ENCODE measurements at places on chromosomes 3 and 15.

GRCh38 chr15:95922431-95922830 lies 408.1 kb upstream of the NR2F2 start:
- no peak for DNase-seq

GRCh38 chr3:173501931-173502489 lies 104.5 kb downstream of the NLGN1 start:
- no peak for DNase-seq

DNA sequence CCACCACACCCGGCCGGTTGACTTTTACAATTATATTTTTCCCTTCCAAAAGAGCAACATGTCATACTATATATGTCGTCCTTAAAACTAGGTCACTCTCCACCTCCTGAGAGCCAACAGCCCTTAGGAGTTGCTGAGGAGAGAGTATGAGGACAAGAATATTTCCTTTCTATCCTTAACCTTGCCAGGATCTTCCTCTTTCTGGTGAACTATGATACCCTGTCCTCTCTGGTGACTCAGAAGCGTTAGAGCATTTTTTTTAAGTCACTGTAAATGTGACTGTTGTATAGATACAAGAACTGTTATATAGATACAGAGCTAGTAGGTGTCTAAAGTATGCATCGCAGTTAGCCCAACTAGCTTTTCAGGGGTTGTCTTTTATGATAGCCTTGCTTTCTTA lies 33.7 kb upstream of the MTHFS start:
- DNase-seq = no peak

DNA sequence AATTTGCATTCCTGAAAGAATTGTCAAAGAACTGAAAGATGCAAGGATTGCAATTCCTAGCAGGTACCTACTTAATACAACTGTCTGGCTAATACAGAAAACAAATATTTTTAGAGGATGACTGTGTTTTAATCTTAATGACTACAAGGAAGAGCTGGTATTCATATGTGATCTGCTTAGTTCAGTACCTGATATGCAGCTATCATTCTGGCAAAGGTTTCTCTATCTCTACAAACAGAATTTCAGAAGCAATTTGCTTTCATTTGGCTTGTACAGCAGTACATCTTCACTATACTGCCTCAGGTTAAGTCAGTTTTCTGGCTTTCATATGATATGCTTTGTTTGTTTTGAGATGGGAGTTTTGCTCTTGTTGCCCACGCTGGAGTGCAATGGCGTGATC lies 51.3 kb downstream of the TBL1XR1 start:
- no peak for DNase-seq

DNA sequence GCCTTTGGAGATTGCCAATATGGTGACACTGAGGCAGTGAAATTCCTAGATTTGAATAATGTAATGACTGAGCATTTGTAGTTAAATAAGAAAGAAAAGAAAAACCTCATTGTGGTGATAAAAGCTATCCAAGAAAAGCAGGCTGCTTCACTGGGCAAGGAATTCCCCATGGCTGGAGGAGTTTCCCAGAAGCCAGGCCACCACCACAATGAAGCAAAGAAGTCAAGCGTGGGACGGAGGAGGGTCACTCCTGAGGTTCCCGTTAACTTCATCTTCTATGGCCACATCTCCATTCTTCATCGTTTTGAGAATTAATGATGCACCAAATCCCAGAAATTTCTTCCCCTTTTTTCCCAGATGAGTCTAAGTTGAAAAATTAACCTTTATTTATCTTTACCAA lies 185.8 kb upstream of the BCL6 start:
- no peak for DNase-seq

DNA sequence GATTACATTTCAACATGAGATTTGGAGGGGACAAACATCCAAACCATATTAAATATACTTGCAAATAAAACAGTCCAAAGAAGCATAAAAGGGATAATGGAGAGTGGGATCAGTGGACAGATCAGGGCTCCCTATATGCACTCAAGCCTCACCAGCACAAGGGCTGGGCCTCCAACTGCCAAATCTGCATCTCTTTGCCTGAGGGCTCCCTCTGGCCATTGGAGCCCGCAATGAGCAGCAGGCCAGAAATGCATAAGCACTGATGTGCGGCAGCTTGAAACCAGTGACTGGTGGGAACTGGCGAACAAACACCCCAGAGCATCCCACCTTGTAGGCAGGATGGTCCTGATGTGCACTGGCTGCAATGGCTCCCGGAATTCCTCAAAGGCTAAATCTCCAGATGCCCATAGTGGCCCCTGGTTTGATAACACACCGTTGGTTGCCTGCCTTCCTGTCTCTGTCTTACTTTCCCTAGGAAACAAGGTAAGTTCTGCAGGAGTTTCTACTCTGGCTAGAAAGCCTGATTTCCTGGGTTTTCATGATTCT lies 55.9 kb upstream of the POMGNT2 start:
- DNase-seq = no peak

GRCh38 chr15:34716111-34716510 lies 38.7 kb downstream of the GJD2 start:
- no peak for DNase-seq

DNA sequence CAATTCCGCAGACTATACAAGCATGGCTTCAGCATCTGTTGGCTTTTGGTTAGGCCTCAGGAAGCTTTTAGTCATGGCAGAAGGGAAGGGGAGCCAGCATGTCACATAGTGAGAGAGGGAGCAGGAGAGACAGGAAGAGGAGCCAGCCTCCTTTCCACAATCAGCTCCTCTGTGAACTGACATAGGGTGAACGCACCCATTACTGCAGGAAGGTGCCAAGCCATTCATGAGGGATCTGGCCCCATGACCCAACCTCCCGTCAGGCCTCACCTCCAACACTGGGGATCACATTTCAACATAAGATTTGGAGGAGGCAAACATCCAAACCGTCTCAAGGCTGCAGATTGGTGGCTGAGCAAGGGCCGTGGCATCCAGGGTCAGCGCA lies 106.3 kb downstream of the LRRK1 start:
- DNase-seq = no peak

DNA sequence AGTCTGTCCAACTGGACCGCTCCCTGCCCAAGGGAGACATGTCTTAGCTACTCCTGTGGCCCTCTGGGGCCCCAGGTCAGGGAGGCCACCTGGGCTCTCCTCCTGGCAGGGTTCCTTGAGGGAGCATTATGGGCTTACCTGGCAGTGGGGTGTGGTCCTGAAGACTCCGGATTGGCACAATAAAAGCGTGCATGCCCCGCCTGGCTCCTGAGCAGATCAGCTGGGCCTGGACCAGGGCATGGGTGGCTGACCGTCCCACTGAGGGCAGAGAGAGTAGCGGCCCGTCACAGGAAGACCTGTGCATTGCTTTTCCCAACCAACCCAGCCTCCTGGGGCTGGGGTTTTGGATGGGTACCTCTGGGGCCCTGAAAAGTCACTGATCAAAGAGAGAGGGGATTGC lies 5.4 kb downstream of the ACOX2 start:
- no peak for DNase-seq

DNA sequence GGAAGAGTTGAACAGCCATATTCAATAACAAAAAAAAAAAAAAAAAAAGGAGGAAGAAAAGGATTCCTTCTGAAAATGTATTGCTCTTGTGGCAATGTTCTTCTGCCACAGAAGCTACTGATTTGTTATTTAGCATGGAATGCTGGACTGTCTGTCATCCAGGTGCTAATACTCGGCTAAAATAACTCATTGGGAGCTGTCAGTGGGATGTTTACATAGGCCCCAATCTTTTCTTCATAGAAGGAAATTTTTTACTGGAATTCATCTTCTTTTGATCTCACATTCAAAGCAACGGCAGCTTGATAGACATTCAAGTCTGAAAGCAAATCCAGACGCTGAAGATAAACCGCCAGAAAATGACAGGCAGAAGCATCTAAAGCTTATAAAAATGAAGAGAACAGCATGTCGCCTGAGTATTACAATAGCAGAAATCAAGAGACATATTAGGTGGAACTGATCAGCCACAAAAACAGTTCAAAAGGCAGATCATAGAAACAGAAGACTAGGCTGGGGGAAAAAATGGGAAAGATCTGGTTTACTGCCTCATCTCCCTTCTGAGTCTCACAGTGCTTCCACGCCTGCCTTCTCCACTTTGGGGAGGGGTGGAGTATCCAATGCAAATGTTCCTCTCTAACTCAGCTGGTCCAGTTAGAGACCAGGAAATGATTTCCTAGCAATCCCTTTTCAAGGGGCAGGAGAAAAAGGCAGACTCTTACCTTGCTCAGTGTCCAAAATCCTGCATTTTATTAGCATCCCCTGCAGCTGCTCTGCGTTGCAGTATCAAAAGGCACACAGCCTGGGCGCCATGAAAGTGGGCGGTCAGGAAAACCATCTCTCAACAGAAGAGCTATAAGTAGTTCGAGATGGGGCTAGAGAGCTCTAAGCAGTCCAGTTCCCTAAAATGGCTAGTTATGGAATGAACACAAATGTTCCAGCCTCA lies 451.9 kb downstream of the FOXP1 start:
- DNase-seq = no peak

- no peak for DNase-seq
Observed at GRCh38 chr15:87671289-87671688, 585.2 kb downstream of the NTRK3 start.

GRCh38 chr3:120153294-120153693 lies 59.0 kb upstream of the GSK3B start:
- DNase-seq = no peak

DNA sequence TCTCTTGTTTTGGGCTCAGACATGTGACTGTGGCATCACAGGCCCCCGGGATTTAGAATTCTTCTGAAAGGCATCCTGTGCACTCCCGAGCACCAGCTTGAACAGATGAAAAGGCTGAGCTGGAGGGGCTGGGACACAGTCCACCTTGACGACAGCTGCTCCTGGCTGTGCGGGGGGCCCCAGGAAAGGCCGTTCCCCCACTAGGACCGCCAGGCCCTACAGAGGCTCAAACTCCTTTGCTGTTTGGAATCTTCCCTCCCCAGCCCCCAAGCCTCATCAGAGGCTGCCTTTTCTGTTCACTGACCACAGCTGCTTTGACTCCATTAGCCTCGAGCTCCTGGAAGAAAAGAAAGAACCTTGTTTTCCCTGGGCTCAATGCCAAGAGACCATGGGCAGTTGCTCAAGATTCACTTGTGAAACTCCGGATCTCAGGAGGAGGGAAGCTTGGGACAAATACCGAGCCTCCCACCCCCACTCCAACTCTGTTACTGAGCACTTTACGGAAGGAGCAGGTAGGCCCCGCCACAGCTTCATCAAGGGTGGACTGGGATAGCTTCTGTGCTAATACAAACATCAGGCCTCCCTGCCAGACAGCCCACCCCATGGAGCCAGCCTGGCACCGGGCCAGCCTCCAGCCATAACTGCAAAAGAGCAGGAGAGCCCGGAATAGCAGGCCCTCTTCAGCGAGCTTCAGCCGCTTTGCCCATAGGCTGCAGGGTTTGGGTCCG lies 15.7 kb downstream of the CIDEC start:
- no peak for DNase-seq

DNA sequence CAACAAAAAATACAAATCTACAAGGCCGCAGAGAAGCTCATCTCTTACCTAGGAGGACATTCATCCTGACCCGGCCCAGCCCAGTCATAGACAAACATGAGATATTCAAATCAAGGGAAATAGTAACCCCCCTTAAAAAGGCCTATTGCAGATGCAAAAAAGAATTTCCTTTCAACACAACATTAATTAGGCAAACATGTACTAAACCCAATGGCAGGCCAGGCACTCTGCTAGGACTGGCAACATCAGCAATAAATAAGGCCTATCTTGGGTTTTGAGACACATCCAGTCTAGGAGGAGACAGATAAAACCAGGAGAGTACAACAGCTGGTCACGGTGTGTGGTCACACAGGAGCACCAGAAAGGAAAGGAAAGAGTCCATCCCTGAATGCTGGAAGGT lies 61.4 kb downstream of the ADCY5 start:
- DNase-seq = no peak

- DNase-seq = no peak
Observed at GRCh38 chr3:132354916-132355702, 37.9 kb downstream of the ACP3 start.

GRCh38 chr3:51337666-51338065 lies 47.4 kb upstream of the MANF start:
- DNase-seq = no peak

GRCh38 chr15:72809329-72809728 lies 25.8 kb upstream of the ADPGK start:
- no peak for DNase-seq

- no peak for DNase-seq
Observed at GRCh38 chr3:58799271-58799670, 132.7 kb upstream of the FAM3D start.

DNA sequence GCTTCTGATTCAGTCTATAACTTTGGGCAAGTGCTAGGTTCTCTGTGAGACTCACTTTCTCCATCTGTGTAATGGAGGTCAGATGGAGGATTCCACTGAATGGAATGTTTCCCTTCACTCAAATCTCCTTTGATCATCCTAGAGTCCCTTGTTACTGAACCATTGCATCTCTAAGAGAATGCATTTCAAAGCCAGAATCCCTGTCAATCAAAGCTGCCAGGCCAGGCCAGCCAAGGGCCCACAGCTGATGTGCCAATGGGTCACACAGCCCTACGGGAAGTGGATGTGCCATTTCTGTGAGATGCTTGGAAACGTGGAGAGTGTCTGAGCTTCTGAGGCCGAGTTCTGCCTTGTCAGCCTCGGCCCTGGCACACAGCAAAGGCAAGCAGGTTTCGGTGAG lies 32.4 kb downstream of the SCN5A start:
- no peak for DNase-seq

- no peak for DNase-seq
Observed at GRCh38 chr3:177657243-177657642, 460.0 kb upstream of the TBL1XR1 start.

DNA sequence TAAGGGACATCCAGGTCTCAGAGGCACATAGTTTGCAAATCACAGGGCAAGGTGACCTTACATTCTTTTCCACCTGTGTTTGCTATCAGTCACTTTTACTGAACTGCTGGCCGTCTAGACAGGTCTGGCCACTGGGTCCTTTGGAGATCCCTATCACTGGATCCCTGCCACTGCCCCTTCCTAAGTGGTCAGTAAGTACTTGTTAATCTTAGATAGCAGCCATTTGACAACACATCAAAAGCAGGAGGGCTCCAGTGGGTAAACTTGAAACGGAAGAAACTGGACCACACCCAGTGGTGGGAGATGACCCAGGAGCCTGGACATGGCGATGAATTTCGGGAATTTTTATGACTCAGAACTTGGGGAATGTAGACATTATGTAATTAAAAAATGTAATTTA lies 28.9 kb upstream of the RASGRP1 start:
- DNase-seq = no peak

GRCh38 chr3:81760215-81760614 lies 1.2 kb downstream of the GBE1 start:
- DNase-seq = no peak

- no peak for DNase-seq
Observed at GRCh38 chr3:191362524-191363090, 32.3 kb upstream of the UTS2B start.

GRCh38 chr3:24476871-24477656 lies 17.6 kb downstream of the THRB start:
- DNase-seq = no peak
